ENCODE measurements at places on chromosomes 3 and 15.

DNA sequence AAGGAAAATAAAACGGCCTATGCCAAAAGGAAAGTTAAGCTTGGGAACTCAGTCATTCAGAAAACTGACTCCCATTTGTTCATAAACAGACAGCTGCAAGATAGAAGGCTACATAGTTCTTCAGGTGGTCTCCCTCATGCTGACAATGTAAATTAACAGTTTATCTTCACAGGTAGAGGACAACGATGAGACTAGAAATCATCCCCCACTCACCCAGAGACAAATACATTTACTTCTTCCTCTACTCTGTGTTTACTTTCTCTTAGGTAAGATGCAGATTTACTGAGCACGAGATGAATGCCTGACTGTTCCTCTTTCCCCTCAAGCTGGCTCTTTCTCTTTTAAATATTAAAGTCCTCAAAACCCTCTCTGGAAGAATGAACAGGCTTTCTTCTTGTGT, 117.6 kb upstream of the UBP1 start:
- DNase-seq = no peak

DNA sequence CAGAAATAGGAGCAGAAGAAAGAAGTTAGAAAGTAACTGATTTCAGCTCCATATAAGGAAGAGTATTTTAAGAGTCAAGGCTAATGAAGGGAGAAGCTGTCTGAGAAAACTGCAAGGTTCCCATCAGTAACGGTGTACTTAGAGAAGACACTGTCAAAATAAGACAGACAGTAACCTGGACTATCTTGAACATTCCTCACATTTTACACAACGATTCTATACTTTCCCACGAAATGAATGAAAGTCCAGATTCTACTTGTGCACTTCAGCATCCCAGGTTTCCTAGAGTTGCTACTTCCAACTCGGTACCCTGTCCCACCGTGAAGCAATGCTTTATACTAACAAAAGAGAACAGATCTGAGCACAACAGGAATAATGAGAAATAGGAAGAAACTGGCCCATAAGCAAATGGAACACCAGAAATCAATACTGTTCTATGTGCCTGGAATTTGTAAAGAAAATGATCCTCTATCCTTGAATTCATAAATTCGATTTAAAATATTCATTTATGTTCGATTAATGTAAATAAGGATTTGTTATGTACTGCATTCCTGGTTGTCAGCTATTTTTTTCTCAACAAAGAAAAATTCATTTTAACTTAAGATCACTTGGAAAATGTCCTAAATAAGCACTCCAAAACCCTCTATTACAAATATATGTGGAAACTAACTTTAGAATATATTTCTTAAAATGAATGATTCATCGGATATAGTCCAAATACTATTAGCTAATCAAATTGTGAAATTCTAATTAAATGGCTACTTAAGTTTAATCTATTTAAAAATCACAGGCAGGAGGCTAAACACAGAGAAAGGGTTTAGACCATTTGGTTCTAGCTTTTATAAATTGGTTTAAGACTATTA, 1.5 kb downstream of the C3orf70 start:
- no peak for DNase-seq

DNA sequence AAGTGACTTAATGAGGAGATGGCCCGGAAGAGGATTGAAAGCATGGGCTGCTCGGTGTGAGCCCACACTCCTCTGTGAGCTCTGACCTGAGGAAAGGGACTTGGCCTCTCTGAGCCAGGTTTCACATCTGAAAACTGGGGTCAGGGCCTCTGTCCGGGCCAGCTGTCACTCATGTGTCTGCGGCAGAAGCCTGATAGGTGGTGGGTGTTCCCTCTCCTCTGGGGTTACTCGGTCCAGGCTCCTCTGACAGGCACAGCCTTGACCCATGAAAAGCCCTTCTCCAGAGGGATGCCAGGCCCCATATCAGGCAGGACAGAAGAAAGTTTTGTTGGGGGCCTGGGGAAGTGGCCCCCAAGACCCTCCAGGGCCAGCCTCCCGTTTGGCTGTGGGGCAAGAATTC, 131.4 kb downstream of the CHSY1 start:
- no peak for DNase-seq

- no peak for DNase-seq
These were observed 153.9 kb downstream of the APBA2 start for GRCh38 chr15:29039466-29040369.

DNA sequence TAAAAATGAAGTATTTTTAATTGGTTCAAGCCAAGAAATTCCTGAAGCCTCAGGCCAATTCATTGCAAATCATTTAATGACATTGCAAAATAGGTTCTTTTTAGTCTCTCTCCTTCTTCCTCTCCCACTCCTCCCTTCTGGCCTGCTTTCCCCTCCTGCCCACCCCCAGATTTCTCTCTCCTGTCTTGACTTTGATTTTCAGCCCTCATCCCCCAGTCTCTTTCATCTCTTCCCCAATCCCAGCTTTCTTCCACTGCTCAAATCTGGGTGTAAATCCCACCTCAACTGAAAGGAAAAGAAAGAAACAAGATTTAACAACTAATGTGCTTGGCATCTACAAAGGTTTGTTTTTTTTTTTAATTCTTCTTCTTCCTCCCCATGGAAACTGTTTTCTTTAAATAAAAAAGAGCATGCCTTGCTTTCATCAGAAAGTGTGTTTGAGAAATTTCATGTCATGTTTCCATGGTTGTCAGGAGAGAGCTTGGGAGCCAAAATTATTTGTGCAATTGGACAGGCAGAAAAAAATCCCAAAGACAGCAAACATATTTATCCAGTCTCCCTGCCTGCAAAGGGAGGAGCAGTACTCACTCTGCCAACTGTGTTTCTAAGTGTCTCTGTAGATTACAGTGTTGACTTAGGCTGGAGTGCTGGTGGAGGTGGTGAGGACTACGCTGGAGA, 50.4 kb downstream of the BOC start:
- DNase-seq = no peak

DNA sequence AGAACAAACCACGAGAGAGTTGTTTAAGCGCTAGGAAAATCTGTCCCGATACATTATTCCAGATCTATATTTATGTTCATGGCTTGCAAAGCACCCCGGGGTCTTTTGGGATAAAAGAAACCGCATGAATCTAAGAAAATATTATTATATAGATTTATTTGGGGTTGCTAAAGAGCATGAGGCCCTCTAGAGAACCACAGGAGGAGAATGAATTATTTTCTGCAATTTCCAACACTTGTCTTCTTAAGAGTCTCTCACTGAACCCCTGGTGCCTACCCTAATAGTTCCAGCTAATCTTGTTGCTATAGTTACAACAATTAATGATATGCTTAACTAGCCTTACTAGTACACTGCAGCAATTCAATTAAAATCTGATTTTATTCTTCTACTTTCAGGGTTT, 79.6 kb downstream of the ARRDC4 start:
- DNase-seq = no peak

Data from cortex of kidney (tissue), 1 donor.